ENCODE measurements at places on chromosomes 1 and 21.
A peak's percentile ranks its signal among the peaks of the same experiment; 100 is the strongest.

GRCh38 chr1:66478116-66478515, 55.8 kb upstream of the SGIP1 start:
- DNase-seq, result no peak

- no peak for DNase-seq
These were observed 58.8 kb upstream of the KCTD3 start for GRCh38 chr1:215508311-215508710.

GRCh38 chr1:22826604-22827580, 116.3 kb downstream of the EPHB2 start:
- no peak for DNase-seq

DNA sequence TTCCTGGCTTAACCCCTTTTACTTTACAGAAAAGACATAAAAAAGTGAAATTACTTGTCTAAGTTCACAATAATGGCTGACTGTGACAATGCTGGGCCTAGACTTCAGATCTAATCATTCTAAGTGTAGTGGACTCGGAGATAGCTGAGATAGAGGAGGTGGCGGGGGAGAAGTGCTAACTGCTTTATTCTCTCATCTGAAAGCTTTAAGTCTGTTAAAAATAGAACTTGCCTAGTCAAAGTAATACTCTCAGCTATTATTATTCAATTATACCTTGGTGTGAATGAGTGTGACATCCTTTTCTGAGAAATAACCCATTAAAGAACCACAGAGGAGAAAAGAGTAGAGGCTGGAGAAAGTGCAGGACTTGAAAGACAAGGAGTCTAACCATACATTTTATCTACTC, 96.1 kb upstream of the OLIG2 start:
- DNase-seq, result no peak

DNA sequence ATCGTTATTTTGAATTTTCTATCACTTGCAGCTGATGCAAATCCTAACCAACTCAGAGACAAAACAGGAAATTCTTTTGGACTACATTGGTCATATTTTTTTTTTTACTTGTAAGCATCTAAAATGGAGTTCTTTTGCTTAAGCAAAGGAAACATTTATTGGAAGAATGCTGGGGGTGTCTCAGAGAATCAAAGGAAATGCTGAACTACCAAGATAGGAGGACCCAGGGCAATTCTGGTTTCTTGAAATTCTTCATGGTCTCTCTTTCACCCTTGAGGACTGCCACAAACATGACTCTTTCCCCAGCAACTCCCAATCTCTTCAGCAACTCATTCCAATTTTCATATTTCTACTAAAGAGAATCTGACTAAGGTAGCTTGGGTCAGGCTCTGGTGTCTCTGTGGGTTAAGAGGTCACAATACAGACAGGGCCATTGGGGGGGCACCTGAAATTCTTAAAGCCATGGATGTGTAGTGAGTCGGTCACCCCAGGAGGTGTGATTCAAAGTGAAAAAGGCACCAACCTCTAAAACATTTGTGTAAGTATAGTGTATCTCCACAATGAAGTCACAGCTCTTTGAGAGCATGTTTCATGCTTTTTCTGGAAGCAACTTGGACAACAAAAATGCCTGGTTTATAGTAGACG, 171.1 kb upstream of the FGGY start:
- no peak for DNase-seq

GRCh38 chr1:36183309-36183856, 27.4 kb downstream of the MAP7D1 start:
- no peak for DNase-seq

DNA sequence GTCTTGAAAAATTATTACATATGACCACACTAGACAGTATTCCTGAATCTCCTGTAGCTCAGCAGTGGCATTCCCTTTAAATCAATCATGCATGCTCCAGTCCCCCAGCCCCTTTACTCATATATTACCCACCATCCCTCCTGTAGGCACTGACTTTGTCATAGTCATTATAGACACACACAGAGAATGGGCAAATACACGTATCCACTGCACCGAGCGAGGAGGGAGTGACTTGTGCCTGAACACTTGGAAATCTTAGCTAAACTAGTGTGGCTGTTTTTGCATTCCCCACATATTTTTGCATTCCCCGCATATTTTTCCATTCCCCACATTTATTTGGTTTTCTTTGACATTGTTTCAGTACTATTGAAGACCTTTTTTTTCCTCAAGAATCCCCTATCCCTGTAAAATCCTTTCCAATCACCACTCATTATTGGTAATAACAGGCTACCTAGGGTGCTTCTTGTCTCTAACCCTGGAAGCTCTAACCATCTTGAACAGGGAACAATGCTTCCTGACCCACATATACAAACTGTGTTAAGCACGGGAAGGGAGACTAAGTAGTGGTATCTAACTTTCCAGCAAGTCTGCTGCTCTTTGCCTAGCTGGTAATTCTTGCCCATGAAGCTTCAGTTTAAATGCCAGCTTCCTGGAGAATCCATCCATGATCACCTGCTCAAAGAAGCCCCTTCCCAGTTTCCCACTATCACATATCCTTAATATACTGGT, 534.4 kb upstream of the CAMK1G start:
- no peak for DNase-seq

DNA sequence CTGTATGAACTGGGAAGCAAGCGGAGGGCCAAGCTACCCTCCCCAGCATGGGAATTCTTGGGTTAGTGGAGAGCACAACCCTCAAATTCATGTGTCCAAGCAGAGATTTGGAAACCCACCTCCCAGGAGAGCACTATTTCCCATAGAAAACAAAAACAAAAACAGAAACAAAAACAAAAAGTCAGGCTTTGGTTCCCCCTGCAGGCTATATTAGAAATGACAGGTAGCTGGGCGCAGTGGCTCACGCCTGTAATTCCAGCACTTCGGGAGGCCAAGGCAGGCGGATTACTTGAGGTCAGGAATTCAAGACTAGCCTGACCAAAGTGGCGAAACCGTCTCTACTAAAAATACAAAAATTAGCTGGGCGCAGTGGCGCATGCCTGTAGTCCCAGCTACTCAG, 10.8 kb downstream of the MINDY1 start:
- peak; percentile 19 for DNase-seq

DNA sequence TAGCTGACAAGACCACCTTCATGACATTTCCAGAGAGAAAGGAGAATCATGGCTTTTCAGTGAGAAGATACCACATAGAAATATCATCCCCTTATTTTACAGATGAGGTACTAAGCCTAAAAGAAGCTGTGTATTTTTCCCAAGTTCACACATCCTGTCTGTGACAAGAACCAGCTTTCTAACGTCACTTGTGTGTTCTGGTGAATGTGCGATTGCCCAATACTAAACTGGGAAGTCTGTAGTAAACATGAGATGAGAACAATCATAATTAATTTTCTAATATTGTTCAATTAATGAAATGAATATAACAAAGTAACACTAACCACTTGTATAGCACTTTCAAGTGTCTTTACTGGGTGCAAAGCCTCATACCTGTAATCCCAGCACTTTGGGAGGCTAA, 46.0 kb downstream of the PTGER3 start:
- DNase-seq, result no peak

- DNase-seq, result no peak
These were observed 83.6 kb downstream of the SIK1 start for GRCh38 chr21:43343095-43343991.

- peak; percentile 28 for DNase-seq
These were observed 24.6 kb upstream of the SLC35F3 start for GRCh38 chr1:233879841-233880240.
